ENCODE measurements at places on chromosomes 16 and 17.

DNA sequence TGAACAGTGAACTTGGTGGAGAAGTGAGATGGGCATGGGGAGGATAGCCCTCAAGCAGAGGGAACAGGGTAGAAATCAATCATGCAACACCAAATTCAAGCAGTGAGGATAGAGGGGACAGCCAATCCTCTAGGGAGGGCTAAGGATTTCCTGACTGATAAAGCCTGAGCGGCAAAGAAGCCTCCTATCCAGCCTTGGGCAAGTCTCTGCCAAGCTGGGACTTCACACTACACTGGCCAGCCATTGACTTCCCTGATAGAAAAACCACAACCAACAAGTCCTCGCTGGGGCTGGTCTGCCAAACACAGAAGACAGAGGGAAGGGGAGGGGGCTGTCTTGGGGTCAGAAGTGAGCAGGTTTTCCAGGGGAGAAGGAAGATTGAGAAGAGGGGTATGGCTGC lies 2.5 kb upstream of the FBXL19 start:
- DNase-seq = no peak

DNA sequence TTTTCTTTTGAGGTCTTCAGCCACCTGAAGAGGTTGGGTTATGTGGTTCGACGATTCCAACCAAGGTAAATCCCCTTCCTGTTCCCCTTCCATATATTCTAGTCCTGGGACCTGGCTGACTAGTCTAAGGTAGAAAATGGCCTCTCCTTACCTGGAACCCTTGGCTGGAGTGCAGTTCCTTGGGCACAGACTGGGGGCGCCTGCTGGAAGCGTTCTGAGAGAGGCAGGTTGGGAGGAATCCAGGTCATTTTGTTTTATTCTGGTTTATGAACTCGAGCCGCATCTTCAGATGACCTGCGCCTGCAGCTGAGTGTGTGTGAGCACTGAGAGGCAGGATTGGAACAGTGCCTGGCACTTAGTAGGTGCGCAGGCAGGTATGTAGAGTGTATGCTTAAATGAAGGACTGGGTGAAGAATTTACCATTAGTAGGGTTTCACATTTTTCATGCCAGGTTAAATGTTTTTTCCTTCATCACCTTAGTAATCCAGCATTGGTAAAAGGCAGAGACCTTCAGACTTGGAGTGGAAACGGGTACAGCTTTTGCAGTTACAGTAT lies 2.7 kb downstream of the TSEN54 start:
- no peak for DNase-seq

- DNase-seq = no peak
Observed at GRCh38 chr16:66278604-66279262, 87.8 kb upstream of the CDH5 start.

- no peak for DNase-seq
Observed at GRCh38 chr17:72115781-72116525, 4.9 kb upstream of the SOX9 start.

Data from activated CD8-positive, alpha-beta memory T cell treated with anti-CD3 and anti-CD28 coated beads for 24 hours (primary cell).